ENCODE measurements at places on chromosomes 3 and 15.
A peak's percentile ranks its signal among the peaks of the same experiment; 100 is the strongest.

DNA sequence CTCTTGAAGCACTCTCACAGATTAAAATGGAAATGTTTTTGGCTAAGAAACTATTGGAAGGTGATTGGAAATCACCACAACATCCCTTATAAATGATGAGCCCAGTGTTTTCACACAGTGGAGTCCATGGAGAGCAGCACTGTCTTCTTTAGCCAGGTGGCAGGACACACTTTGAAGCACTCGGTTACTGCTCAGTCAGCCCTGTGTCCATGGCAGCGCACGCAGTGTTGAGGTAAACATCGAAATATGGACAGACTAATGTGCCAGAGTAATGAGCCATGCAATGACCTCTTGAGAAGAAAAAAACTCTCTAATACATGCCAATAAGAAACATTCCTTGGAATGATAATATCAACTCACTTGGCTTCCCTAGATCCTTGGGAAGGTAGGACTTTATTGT is 66.6 kb downstream of the TGFBR2 start:
- no peak for DNase-seq

GRCh38 chr15:100198442-100198841 is 143.3 kb downstream of the ADAMTS17 start:
- DNase-seq, result no peak

GRCh38 chr15:75452865-75453702 is 1.6 kb upstream of the SIN3A start:
- peak; percentile 69 for DNase-seq

DNA sequence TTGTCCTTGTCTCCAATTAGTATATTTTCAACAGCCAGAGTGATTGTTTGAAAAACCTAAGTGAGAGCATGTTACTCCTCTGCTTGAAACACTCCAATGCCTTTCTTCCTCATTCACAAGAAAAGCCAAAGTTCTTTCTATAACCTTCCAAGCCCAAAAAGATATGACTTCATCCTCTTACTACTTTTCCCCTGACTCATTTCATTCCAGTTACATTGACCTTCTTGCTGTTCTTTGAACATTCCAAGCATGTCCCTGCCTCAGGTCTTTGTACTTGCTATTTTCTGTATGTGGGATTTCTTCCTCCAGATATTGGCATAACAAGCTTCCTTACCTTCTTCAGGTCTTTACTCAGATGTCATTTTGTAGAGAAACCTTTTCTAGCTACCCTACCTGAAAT is 28.3 kb downstream of the EHHADH start:
- no peak for DNase-seq

GRCh38 chr15:98677345-98678059 is 29.2 kb downstream of the IGF1R start:
- DNase-seq, result no peak
